ENCODE measurements at places on chromosomes 3 and 15. TPM values are rescaled to one million over a fixed set of nuclear protein-coding genes. Genes with fewer than 3 reads are reported as not detected.

Gene ATP13A5
- 0.89 TPM for total RNA-seq

Gene IL12A
- total RNA-seq: 2.3 TPM

Gene GHRL
- total RNA-seq: not detected

Gene SLC28A1
- 0.22 TPM for total RNA-seq

Gene UBE2E1
- 119 TPM for total RNA-seq

Gene STRIT1
- total RNA-seq: 0.59 TPM

Gene PRKCI
- total RNA-seq: 71.5 TPM

All from spinal cord (tissue), 10 donors.